ENCODE measurements at places on chromosomes 6 and 20.

DNA sequence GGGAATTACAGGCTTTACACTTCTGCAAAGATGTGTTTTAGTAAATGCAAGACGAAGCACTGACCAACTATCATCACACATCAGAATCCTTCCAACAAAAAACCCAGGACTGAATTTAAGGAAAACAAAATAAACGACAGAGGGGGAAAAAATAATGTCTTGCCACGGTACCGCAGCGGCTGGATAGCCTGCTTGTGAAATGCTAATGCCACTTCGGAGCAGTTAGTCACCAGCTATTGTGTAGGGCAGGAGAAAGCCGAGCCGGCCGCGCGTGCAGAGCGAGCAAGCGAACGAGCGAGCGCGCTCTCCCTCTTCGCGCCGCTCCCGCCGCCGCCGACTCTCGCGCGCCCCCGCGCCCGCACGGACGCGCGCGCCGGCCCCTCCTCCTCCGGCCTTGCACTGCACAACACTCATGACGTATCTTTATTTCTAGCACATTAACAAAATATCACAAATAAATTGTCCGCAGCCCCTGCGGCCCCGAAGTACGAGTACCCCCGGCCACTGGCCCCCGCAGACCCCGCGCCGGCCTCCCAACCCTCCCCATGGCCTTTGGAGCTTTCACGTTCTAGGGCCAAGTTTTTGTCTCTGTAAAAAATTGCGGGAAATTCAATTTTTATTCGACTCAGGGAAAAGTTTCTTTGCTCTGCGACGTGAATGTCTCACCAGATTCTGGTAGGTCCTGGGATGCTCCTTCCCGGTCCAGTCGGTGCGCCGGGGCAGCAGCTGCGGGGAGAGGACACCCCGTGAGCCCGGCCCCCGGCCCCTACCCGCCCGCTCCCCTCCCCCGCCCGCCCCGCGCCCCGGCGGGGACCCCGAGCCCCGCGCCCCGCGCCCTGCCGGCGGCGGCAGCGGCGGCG is 1.0 kb downstream of the PHIP start:
- peak; percentile 94 for DNase-seq

GRCh38 chr20:8020314-8021079 is 936 bp upstream of the TMX4 start:
- no peak for DNase-seq

DNA sequence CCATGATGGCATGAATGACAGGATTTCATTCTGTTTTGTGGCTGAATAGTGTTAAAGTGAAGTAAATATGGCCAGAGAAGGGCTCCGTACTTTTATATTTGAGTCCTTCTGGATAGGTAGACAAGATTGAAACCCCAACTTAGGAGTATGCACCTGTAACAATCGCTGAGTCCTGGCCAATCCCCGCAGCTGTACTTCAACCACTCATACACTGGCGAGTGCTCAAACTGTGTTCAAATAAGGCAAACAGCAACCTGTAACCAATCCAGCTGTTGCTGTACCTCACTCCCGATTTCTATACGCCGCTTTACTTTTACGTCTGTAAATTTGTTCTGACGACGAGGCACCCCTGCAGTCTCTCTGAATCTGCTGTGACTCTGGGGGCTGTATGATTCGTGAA is 6.7 kb downstream of the TTLL2 start:
- no peak for DNase-seq

- DNase-seq = no peak
Measured at GRCh38 chr6:20845592-20845991, 311.3 kb downstream of the CDKAL1 start.

DNA sequence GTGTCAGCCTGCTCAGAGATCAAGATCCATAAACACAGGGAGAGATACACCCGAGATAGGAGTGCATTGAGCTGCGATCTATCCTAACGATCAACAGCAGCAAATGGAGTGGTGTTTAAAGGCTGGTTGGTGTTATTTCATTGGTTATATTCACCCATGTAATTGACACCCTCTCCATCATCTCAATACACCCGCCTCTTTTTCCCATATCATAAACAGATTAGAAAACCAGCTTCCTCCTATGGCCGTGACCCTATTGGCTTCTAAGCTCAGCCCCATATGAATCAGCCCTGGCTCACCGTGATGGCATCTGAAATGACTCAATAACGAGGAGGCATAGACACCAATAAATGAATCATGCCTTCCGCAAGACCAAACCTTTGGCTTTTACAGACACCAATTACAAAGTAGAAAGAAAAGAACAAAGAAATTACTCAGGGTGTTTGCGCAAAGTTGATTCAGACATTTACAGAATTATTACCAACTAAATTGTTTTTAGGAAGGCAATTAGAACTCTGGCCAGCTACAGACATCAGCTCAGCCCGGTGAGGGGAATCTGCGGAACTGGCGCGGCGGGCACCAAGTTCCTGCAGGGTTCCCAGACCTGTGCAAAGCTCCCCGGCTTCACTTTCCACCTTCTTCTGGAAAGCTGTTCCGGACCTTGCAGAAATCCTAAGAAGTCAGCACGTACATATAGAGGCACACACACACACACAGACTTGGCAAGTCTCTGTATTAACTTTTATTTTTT is 11.5 kb downstream of the PMEPA1 start:
- DNase-seq = no peak

- no peak for DNase-seq
Measured at GRCh38 chr6:97813889-97814567, 531.0 kb upstream of the MMS22L start.

DNA sequence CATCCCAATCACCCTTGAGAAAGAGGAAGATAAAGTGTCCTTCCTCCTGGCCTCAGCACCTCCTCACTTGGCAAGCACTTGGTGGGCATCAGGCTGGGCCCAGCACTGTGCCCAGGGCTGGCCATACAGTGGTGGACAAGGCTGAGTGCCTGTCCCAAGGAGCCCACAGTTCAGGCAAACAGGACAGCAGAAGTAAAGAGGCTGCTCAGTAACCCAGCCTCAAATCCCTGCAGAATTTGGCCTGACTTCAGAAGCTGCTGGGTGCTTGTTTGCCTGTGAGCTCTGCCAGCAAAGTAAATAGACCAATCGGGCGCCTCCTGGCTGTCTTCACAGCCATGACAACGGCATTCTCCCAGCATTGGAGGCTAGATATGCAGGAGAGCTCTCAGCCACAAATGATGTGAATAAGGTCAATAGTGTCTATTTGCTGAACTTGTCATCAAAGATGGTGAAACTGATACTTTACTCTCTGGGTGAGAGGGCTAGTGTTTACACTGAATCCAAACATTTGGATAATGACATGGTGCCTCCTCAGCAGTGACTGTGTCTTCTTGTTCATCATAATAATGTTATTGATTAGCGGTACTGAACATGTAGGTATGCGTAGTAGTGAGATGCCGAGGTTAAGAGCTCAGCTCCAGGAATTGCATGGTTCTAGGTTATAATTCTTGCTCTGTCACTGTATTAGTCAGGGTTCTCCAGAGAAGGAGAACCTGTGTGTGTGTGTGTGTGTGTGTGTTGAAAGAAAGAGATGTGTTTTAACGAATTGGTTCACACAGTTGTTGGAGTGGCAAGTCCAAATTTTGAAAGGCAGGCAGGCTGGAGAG is 36.9 kb upstream of the FANCE start:
- no peak for DNase-seq

GRCh38 chr6:154086510-154086909 is 47.5 kb downstream of the OPRM1 start:
- no peak for DNase-seq

GRCh38 chr6:28953585-28954258 is 29.9 kb upstream of the TRIM27 start:
- no peak for DNase-seq

DNA sequence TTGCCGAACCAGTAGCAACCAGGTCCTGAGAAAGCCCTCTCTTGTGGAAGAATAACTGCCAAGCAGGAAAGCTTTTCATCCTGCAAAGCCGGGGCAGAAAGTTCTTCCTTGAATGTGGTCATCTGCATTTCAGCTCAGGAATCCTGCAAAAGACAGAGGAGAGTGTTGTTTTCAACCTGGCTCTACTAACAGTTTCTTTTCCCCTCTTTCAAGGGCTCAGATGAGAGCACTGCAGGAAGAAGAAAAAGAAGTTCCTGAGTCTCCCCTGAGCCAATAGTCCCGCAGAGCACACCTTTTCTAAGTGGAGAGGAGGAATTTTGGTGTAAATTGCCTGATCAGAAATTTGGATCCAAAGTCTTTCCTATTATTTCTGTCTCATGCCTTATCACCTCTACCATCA is 10.7 kb downstream of the HLA-DRB1 start:
- DNase-seq = no peak

DNA sequence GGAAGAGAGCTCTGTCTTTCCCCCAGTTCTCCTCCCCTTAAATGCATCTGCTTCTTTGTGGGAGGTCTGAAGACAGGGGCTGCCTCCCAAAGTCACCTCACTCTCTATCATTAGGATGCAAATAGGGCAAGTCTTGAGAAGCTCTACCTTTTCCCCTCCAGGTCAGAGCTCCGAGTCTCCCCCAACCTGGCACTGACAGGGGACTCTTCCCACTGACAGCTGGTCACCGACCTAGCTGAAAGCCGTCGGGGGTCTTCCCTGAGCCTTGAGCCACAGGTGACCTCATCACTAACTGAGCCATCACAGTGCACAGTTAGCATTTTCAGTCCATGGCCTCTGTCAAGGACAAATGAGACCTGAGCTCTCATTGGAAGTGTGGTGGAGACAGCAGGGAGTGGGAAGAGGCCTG is 386.7 kb downstream of the HACE1 start:
- DNase-seq = no peak

- DNase-seq = no peak
Measured at GRCh38 chr6:111854683-111855082, 18.6 kb downstream of the FYN start.

- DNase-seq = no peak
Measured at GRCh38 chr20:57106030-57106682, 160.3 kb downstream of the BMP7 start.

DNA sequence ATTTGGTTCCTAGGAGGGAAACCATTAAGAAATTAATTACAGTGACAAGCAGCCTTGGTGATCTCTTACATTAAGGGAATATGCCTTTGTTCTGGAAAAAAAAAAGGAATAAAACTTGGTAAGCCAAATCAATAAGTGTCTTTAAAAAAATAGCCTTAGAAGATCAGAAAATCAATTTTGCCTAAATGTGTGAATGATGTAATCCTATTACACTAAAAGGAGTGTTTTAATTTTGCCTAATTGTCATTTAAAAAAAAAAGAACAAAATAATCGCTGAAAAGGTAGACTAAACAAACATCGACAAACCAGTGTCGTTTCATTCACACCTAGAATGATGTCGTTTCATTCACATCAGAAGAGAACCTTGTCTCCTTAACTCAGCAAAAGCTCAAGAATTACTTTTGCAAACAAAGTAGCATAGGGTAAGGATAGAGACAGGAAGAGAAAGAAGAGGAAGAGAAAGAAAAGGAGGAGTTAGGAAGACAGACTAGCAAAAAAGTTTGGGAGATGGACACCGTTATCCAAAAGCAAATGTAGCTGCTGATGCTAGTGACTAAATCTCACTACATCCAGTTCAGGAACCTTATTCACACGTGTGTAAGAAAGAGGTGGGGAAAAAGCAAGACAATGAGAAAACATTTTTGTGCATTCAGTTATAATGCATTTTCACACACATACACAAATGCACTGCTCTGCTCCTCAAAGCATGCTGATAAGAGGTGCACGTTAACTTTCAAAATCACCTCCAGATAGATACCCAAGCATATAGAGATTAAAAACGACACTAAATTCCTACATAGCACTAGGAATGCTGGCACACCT is 60.6 kb downstream of the HIVEP2 start:
- DNase-seq = no peak

DNA sequence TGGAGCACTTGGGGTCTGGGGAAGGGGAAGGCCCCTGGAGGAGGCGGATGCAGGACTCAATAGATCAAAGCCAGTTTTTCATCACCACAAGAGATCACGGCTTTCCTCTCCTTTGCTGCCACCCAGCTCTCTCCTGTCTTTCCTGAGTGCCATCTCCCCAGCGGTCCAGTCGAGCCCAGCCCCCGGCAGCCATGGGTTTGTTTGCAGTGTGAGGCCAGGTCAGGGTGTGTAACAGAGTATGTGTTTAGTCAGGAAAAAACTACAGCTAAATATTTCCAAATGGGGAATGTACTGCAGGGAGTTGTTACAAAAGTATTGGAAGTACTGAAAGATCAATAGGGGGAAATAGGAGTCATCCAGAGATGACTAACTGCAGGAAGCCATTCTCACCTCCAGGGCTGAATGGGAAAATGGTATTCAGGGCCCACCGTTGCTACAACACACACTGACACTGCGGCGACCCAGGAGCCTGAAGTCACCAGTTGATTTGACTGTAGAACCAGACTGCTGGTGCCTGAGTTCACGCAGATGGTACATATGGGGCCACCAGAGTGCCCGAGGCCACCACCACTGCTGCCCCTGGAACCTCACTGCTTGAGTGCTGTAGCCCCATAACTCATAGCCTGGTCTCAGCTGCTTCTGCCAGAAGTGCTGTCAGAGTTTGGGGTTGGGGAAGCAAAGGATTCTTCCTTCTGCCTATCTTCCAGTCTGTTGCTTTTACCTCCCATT is 23.6 kb upstream of the FANCE start:
- no peak for DNase-seq

DNA sequence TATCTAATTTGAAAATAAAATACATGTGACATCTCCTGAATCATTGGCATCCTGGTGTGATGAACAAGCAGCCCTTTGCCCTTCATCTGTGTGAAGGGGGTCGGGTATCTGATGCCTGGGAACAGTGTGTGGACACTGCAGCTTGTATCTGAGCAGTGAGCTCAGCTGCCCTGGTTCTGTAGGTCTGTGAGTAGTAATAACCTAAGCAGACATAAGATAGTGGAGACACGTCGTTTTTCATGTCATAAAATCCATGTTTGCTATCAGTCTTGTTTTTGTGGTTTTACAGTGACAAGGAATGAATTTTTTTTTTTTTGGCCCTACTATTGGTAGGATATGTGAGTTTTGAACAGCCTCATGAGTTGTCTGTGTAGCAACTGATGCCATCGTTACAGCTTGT is 133.0 kb downstream of the JARID2 start:
- DNase-seq = no peak

DNA sequence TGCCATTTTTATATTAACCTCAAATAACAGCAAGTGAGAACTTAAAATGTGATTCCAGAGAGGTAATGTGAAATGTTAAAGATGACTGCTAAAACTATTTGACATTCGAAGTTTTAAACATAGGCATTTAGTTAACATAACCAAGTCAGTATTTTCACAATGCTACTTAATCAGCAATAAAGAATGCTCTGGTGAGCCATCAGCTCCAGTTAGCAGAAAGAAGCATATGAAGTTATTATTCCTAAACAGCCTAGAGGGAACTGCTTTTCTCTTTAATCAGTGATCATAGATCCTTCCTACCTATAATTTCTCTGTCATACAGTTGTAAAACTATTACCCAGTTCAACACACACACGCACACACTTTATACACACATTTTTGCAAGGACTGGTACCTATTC is 60.1 kb downstream of the MMS22L start:
- no peak for DNase-seq

GRCh38 chr6:162343198-162343935 is 384.2 kb downstream of the PRKN start:
- no peak for DNase-seq
